Frontal cortex (tissue), 4 donors: ENCODE measurements at places on chromosomes 4 and X.

- no peak for DNase-seq
Observed at GRCh38 chr4:20181926-20182325, 69.8 kb upstream of the SLIT2 start.

DNA sequence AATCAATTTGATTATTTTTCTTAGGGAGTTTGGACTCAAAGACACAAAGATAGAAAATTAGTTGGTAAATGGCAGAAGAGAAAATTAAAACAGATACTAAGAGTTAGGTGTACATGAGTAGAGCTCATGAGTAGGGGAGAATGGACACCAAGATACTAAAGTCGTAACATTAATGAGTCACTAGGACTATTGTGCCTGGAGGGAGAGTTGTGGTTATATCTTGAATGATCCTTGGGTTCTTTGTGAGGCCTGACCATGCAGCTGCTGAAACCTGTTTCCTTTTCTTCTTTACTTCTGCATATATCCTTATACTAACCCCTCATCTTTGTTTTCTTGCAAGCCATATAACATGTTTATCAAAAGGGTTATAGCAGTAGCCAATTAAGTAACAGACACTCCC lies 532.8 kb downstream of the RPA4 start:
- DNase-seq: no peak

GRCh38 chr4:6010789-6011188 lies 7.4 kb downstream of the C4orf50 start:
- DNase-seq: no peak

GRCh38 chrX:17861489-17862011 lies 452 bp upstream of the RAI2 start:
- no peak for DNase-seq
